ENCODE measurements at places on chromosomes 7 and 10.

GRCh38 chr10:43265799-43266721 is 805 bp downstream of the RASGEF1A start:
- DNase-seq = no peak

GRCh38 chr10:117324367-117324766 is 50.9 kb downstream of the PDZD8 start:
- DNase-seq = no peak

DNA sequence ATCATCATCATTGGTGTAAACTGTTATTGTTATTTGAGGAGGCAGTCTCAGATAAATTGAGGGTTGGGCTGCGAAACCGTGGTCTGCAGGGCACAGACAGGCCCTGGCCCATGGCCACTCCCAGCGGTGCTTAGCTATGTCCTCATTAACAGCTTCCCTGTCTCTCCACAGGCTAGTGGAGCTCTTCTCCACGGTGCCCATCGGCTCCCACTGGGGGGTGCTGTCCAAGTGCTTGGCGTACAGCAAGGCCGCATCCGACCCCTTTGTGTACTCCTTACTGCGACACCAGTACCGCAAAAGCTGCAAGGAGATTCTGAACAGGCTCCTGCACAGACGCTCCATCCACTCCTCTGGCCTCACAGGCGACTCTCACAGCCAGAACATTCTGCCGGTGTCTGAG is 21.6 kb downstream of the GPR26 start:
- DNase-seq = no peak

DNA sequence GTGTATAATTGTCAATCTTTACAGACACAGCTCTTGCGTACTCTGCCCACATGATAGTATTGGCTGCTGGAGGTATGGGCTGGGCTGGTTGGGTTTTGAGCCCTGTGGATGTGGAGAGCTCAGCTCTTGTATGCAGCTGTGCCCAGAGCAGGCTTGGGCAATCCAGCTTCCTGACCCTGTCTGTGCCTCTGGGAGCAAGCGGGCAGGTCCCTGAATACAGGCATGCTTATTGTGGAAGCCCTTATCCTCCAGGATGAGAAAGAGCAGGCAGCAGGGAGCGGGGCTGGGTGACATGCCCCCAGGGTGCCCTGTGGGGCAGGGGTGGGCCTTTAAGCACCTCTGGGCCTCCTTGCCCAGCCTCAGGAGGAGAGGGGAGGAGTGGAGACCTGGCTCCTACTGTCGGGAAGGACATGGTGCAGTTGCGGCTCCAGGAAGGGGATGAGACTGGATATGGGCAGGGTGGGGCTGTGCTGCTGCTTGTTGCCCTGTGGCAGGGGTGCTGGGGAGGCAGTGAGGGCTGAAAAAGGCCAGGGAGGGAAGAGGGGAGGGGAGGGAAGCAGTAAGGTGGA is 32.7 kb upstream of the SH2D4B start:
- DNase-seq = no peak

GRCh38 chr10:9561821-9562505 is 1455.7 kb upstream of the CELF2 start:
- DNase-seq = no peak

DNA sequence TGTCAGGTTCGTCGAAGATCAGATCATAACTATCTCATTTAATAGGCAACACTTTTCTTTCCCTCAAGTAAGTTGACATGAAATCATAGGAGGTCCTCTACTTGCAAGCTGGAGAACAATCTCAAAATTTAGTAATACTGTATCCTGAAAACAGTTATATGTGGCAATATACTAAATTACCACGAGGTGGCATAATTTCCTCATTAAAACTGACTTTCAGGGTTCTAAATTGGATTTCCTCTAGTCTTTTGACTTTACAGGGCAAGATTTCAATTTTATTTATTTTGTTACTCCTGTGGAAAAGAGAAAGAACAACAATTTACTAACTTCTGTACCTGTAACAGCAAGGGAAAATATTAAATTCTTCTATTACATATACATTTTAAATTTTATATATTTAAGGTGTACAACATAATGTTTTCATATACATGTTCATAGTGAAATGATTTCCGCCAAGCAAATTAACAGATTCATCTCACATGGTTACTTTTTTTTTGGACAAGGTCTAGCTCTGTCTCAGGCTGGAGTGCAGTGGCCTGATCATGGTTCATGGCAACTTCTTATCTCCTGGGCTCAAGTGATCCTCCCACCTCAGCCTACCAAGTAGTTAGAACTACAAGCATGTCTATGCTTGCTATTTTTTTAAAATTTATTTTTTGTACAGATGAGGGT is 53.4 kb upstream of the CYP2C18 start:
- DNase-seq = no peak

GRCh38 chr10:57098146-57098545 is 737.1 kb upstream of the ZWINT start:
- DNase-seq = no peak

DNA sequence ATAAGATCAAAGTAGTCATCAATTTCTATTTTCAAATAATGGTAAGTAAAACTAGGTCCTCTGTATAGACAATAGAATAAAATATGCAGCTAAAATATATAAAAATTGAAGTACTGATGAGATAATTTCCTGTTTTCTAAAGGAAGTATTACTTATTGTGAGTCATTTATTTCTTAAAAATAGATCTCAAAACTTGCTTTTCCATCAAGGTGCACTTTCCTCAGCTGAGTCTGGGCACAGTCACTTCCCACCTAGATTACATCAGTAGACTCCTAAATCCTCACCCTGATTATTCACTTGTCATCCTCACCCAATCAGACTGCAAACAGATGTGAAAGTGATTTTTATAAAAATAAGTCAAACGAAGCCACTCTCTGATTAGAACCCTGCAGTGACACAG is 211.5 kb downstream of the POM121L12 start:
- no peak for DNase-seq

Measured in brain microvascular endothelial cell (primary cell).